Stimulated activated CD4-positive, alpha-beta T cell treated with anti-CD3 and anti-CD28 coated beads, Interleukin-12 subunit alpha, Interleukin-12 subunit beta, amount 100 ng/mL, for 4 hours (primary cell): ENCODE measurements at places on chromosomes 1 and 21.

GRCh38 chr1:172670316-172670715 lies 11.4 kb downstream of the FASLG start:
- no peak for DNase-seq

DNA sequence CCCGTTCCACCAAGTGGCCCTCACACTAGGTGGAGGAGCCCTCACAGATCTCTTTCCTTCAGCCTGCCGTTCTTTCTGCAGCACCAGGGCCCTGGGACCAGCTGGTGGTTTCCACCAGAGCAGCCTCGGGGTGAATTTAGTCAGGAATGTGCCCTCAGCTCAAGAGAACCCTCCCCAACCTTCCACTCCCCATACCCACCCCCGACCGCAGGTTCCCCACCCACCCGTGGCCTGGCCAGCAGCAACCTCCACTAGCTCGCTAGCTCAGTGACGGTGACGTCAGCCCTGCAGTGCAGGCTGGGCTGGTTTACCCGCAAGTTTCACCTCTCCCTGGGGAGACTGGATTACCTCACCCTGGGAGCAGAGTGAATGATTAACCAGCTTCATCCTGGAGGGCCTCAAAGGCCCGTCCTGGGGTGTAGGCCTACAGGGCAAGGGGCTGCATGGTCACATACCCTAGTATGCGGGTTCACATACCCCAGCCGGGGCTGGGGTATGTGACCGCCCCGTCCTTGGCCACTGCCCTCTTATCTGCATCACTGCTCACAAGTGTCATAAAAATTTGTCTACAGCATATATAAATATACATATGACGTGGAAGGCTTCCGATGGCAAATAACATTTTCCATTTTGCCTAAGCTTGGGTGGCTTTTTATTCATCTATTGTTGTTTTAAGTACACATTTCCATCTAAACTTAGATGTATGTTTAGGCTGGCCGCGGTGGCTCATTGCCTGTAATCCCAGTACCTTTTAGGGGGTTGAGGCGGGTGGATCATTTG lies 24.5 kb downstream of the ELF3 start:
- DNase-seq: no peak

DNA sequence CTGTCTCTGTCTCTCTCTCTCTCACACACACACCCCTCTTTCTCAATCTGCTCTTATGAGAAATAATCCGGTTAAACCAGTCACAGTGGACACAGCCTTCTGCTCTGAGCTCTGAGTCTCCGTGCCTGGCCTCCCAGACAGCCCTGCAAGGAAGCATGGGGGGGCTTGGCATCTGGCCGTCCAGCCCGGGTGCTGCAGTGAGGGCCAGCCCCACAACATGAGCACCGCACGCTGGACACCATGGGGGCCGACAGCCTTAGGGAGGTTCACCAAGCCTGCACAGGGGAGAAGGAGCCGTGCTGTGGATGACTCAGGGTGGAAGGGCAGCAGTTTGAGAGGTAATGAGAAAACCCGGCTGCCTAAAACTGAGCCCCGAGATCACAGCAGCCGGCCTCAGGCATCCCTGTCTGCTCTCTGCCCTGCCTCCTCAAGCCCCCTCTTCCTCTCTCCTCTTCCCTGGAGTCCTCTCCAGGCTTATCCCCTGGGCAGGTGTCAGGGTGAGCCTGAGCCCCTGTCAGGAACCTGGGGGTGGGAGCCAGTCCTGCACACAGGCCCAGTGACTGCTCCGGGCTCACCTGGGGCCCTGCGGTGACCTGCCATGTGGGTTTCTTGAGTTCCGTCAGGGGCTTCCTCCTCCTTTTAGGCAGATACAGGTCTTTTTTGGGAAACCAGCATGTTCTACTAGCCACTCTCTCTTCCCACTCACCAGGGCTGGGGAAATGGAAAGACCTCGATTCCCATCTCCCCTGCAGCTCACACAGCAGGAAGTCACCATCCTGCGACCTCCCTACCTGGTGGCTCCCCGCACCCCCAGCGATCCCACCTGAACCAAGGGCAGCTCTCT lies 92.8 kb downstream of the ITPKB start:
- no peak for DNase-seq

GRCh38 chr1:104460880-104461279 lies 711.2 kb downstream of the AMY1C start:
- DNase-seq: no peak

- DNase-seq: no peak
These were observed 116.2 kb downstream of the HMCN1 start for GRCh38 chr1:185850366-185850765.

GRCh38 chr1:219041141-219041540 lies 132.5 kb upstream of the LYPLAL1 start:
- no peak for DNase-seq

DNA sequence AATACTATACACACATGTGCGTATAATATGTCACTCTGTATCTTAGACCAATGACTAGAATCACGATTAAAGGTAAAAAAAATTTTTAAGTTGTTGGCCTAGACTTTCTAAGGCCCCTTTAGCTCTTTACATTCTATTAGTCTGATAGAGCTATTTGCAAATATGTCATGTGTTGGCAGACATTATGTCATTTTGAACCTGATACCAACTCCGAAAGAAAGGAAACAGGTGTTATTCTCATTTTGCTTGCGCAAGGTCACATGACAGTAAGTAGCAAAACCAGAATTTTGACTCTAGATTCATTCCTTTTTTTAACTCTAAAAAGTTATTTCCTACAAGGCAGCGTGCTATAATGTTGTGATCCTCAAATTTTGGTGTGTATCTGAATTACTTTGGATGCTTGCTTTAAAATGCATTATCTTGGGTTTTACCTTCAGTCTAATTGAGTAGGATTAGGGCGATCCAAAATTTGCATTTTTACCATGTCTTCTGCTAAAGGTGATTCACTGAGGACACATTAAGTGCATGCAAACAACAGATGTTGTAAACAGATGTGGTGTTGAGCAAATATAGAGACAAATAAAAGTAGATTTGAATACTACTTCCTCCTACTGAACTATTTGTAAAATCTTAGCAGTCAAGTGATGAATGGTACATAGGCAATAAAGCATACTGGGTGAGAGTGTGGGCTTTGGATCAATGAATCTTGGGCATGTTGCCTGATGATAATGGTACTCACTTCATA lies 63.5 kb upstream of the KIAA1614 start:
- no peak for DNase-seq
